ENCODE measurements at places on chromosomes 1 and 21.

- DNase-seq, result no peak
Measured at GRCh38 chr1:66506991-66507390, 27.0 kb upstream of the SGIP1 start.

GRCh38 chr1:9345922-9346321 lies 53.2 kb downstream of the SPSB1 start:
- no peak for DNase-seq

DNA sequence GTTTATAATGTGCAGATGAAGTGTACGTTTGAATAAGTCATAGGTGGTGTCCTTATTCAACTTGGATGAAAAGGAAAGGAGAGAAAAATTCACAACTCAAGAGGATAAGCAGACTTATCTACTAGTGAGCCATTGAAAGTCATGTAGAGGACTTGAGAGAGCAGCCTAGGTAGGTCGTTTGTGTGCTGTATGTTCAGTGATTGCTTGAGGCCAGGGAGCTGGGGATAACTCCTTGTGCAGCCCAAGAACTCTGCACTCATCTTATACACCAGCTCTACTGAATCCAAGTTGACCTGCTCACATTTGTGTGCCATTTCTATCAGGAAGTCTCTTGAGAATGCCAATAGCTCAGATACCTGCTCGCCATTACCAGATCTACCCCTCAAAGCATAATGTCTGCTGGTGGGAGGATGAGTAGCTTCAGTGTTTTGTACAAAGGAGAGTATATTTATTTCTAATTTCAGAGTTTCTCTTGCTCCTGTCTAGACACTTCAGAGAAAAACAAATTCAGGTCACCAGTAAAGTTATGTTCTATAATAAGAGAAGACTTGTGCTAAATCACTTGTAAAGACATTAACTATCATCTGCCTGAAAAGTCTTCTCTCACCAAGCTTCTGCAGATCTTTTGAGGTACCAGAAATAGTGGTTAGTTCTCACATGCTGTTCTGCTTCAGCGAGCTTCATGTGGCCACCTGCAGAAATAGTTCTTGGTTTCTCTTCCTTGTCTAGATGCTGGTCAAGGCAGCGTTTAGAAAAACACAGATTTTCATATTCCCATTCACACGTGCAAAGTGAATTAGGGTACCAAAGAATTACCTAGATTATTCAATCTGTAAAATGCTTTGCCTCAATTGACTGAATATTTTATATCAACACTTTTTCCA lies 10.8 kb downstream of the S1PR1 start:
- no peak for DNase-seq

DNA sequence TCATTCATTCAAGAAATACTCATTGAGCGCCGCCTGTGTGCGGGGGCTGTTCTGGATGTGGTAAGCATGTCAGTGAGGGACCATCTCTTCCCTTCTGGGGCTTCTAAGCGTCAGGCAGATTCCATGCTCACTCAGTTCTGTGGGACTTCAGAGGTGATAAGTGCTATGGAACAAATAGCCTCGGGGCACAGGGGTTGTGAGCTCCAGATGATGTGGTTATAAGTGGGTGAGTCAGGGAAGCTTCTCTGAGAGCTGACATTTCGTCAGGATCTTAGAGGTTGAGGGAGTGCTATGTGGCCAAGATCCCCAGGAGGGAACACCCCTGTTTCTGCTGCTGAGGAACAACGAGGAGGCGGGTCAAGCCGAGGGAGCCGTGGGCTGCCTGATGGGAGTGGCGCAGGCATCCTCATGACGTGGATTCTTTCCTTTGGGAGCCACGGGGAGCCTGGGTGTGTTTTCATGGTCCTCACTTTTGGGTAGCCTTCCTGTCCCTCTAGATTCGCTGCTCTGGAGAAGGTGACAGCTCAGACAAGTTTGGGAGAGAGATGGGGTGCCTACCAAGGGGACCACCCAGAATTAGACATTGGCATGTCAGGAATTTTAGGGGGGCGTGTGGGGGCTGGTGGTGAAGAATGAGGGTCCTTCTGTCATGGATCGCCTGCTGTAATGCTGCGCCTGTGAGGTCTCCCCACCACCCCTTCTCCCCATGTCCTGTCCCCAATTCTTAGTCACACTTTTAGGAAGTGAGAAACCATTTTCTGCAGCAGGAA lies 38.5 kb downstream of the HUNK start:
- no peak for DNase-seq

DNA sequence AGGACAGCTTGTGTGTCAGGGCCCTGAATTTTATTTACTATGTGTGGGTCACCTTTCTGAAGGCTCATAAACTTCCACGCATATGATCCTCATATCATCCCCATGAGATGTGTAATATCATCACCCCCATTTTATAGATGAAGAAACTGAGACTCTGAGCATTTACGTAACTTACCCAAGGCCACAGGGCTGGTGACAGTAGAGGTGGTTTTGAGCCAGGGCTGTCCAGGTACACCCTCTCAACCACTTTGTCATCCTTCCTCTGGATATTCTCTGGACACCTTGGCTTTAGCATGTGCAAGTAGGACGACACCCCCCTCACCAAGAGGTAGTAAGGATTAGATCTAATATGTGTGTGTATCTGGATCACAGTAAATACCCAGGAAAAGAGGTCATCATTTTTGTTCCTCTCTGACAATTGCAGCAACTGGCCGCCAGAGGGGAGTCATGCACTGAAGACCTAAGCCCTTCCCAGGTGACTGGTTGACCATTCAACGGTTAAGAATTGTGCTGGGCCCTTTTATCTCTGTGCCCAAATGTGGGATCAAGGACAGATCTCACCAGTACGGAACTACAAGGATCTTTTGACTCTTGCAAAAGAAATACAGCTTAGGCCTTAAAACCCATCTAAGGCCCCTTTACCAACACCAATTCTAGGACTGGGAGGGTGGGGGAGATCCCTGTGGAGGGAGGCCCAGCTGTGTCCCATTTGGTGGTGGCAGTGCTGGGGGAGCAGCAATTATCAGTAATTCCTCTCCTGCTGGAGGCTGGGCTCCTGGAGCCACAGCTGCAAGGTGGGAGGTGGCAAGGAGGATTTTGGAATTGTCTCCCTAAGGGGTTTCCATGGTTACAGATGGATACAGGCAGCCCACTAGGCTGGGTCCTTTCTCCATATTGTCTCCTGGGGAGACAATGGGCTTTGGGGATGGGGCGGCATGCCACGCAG lies 13.7 kb upstream of the E2F2 start:
- peak; percentile 72 for DNase-seq

GRCh38 chr1:185096531-185096930 lies 51.2 kb downstream of the RNF2 start:
- DNase-seq, result no peak

DNA sequence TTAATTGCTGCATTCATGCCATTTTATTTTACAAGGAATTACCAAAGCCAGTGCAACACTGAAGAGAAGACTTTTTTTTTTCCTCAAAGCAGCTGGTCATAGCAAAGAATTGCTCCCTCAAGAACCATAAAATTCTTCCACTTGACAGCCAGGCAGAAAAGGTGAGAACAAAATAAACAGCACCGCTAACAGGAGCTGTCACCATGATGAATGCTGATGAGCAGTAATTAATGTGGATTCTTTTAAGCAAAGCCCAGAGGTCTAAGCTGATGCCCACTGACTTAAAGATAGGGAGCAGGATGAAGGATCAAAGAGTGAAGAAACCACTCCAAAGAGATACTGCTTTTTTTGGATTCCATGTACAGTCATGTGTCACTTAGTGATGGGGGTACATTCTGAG lies 428.4 kb downstream of the BRINP3 start:
- DNase-seq, result no peak

- no peak for DNase-seq
Measured at GRCh38 chr1:19124273-19124672, 85.8 kb downstream of the UBR4 start.

- no peak for DNase-seq
Measured at GRCh38 chr1:220732137-220732536, 16.0 kb upstream of the MTARC2 start.

DNA sequence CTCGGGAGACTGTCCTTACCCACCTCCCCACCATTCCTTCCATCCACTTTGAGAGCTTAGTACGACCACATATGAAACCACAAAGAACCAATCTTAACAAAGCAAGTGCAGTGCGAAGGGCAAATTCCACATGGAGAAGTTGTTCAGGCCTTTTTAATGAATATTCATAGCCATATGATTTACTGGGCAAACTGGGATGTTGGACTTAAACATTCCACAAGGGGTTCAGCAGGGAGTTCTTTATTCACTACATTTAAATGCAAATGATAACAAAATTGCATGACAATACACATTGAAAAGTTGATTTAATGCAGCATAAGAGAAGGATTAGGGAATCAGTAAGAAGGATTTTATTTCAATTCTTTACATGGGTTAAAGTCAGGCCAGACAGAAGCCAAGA lies 14.7 kb downstream of the NMNAT2 start:
- no peak for DNase-seq

- DNase-seq, result no peak
Measured at GRCh38 chr1:33232716-33233115, 23.6 kb upstream of the ZNF362 start.

DNA sequence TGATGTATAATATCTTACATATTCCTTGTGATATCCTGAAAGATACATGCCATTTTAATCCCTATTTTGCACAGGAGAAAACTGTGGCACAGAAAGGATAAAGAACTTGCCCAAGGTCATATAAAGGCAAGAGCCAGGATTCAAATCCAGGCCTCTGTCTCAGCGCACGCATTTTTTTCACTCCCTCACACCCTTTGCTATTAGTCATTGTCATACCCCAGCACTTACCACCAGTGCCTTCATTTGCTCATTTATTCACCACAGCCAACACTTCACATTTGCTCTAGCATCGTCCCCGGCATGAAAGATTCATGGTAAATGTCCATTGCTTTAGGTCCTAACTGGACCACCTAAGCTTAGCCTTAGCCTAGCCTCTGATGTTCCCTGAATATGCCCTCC lies 14.2 kb downstream of the ALX3 start:
- no peak for DNase-seq

- peak; percentile 66 for DNase-seq
Measured at GRCh38 chr1:204250428-204251030, 36.7 kb upstream of the GOLT1A start.

DNA sequence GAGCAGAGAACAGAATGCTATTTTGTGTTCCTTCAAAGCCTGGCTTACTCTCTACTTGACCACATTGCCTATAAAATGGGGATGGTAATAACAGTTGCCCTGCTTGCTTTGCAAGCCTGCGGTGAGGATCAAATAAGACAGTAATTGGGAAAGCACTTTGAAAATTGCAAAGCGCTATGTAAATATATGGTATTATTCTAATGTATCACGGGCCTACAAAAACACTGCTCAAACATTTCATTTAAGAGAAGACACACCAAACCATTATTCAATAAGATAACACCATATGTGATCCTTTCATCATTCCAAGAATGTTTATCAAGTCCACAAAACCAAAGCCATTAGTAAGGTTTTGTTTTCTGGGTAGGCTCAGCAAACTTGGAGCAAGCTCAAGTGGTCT lies 208.4 kb downstream of the ROR1 start:
- no peak for DNase-seq

DNA sequence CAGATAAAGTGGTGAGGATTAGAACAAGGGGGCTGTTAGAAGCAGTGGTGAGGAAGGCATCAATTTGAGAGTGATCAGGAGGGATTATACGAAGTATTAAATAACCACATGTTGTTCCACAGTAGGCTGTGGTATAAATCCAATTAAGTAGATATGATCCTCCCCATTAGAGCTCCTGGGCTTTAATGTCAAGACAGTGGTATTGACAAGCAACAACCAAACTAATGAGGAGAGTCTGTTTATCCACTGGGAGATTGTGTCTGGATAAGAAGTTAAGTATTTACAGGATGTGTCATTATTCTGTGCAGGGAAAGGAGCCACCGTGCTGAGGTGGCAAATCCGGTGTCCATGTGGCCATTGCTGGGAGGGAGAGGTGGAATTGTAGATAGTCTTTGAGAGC lies 5.8 kb downstream of the ACTN2 start:
- no peak for DNase-seq

DNA sequence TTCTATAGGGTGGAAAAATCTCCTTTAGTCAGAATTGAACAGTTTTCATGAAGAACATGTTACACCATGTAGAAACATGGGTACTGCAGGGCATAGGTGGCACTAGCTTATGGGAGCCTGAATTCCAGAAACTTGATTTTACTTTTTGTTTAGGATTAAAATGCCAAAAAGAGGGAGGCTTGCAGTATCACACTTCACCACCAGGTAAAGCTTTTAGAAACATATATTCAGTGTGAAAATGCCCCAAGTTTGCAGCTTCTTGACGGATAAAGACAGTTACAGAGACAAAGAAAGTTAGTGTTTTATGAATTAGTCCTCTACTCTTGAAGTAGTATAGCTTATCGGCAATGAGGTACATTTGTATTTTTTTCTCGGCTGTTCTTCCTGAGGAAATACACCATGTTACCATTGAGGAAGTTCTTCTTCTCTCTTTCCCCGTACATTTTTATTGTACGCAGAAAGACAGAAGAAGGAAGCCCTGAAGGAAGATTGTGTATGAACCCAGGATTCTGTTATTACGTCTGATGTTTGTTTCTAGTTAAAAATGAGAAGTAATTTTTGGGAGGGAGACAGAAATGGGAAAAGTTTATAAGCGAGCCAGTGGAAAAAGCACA lies 66.1 kb downstream of the PBX1 start:
- DNase-seq, result no peak

DNA sequence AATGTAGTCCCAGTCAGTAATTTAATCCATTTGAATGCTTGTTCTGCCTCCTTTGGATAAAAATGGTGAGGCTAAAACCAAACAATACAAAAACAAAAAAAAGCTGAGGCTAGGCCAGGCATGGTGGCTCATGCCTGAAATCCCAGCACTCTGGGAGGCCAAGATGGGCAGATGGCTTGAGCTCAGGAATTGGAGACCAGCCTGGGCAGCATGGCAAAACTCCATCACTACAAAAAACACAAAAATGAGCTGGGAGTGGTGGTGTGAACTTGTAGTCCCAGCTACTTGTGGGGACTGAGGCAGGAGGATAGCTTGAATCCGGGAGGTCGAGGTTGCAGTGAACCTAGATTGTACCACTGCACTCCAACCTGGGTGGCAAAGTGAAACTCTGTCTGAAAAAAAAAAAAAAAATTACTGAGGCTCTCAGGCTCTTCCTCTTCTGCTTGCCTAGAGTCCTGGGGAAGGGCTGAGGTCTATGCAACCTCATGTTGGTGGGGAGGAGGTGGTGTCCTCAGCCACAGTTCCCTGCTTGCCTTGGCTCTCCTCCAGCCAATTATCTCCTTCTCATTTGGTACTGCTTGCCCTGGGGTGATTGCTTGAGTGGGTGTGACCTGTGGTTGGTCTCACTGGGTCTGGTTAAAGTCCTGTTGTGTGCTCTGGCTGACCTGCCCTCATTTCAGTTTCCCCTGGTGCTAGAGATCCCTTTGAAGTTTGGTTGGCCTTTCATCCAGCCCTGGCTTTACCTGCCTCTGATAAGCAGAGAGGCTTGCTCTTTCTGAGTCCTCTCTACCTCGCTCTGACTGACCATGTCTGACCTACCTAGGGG lies 20.9 kb downstream of the S1PR1 start:
- no peak for DNase-seq

DNA sequence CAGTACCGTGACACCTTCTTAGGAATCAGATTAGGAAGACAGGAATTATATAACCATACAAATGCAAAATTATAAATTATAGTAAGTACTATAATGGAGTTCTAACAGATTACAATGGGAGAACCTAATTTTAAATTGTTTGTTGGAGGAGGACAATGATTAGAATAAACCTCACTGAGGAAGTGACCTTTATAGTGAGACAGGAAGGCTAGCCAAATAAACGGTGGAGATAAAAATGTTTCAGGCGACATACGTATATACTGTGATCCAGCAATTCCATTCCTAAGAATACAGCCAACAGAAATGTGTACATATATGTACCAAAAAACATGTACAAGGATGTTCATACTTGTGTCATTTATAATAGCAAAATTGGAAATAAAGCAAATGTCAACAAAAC lies 15.2 kb downstream of the SYNJ1 start:
- DNase-seq, result no peak

- DNase-seq, result no peak
Measured at GRCh38 chr1:55334797-55335196, 119.6 kb upstream of the USP24 start.

Measured in psoas muscle (tissue), 8 donors.